Stimulated activated CD4-positive, alpha-beta T cell treated with anti-CD3 and anti-CD28 coated beads, TNF-alpha, amount 100 ng/mL, for 48 hours (primary cell): ENCODE measurements at places on chromosomes 12 and 14.

DNA sequence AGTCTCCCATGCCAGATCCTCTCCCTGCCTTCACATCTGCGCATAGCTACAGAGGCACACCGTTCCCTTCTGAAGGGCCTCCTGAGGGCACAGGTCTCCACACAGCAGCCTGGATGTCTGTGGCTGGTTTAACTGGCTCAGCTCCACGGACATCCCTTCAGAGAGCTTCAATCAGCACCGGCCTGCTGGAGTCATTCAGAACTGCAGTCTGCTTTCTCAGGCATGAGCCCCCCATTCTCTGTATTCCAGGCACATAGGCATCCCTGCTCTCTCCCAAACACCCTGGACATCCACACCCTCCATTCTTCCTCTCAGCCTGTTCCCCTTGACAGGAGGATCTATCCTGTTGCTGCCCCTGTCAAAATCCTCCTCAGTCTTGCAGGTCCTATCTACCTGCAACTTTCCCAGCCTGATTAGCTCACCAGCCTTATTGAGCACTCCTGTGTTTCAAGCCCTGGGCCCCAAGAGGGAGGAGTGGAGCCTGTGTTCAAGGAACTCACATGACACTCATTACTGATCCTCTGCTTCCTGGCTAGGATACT lies 2.9 kb upstream of the DHRS2 start:
- no peak for DNase-seq

DNA sequence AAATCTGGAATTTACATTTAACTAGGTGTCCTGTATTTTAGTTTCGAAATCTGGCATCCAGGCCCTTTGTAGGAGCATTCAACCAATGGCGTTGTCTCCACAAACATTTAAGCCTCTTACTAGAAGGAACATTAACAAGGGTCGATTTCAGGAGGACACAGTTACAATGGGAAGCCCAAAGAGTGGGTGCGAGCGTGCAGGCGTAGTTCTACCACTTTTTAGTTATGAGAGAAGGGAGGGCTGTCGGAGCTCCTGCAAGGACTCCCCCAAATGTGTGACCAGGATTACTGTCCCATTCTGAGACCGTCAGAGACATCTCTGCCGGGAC lies 365 bp upstream of the ABHD4 start:
- no peak for DNase-seq

GRCh38 chr12:69042970-69043369 lies 110.0 kb upstream of the CPM start:
- DNase-seq: no peak

DNA sequence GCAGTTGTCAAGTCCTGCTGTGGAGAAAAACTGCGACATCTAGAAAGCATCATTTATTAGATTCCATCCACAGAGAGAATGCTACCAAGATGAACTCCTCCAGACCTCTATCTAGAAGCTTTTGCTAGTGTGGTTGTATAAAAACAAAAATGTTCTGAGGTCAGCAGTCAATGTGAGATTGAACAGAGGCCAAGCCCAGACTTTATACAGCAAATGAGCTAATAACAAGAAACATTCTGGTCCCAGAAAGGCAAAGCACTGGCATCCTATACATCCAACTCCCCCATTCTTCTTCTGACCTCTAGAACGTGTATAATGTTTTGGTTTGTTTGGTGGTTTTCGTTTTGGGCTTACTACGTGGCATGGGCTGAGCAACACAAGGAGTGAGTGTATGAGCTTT lies 26.7 kb upstream of the RIN3 start:
- no peak for DNase-seq

DNA sequence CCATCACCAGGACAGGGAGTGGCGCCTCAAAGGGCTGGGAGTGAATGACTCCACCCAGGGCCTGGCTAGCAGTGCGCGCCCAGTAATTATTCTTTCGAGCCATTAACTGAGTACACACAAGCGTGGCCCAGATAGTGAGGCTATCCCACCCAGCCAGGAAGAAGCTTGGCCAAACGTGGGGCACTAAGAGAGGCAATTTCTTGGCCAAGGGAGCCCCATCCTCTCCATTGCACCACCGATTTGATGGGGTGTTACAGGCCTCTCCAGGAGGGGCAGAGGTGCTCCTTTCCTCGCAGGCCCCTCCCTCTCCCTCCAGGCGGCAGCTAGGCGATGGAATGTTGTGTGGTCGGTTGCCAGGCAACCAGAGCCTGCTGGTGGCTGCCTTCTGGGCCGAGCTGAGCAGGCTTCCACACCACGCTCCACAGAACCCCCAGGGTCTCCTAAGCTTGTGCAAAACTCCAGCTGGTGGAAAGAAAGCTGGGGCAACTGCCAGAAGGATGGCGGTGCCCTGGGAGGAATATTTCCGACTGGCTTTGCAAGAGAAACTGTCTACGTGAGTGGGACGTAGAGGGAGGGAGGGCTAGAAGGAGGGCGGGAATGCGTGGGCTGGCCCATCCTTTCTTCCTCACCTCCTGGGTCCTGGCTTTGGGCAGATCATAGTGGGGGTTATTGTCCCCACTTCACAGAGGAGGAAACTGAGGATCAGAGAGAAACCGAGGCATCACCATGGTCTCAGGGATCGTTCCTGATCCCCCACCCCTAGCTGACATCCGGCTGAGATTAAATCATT lies at the start of gene CFAP73:
Gene CFAP73, plus strand, starts transcription at position 364 of the 790 bp plus-strand sequence. Its CDS starts 134 bp downstream, at position 498.
- DNase-seq: no peak

DNA sequence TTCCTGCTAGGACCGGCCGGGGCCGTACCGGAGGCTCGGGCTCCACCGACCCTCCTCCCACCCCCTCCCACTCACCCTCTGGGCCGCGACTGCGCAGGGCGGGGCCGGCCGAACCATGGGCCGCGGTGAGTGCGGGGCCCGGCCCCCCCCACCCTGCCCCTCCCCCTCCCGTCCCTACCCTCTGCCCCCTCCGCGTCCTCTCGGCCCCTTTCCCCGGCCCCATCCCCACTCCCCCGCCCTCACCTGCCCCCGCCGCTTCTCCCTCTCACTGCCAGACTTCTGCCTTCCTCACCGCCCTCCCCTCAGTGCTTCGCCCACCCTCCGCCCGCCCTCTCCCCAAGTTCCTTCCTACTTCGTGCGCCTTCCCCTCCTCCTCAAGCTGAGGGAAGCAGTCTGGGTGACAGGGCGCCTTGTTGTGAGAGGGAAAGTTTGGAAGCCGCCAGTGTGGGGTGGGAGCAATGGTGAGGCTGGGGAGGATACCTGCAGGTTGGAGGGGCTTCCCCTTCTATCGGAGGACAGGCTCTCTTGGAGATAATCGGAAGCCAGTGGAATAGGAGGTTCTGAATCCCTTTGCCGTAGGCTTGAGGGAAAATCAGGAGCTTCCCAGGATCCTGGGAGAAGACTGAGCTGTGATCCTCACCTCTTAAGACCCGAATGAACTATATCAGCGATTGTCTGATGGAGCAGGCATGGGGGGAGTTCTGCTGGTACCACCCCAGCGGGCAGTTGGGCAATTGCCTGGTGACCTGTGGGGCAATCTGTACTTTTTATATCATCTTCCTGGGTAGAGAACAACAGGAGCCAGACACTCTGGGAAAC lies 472 bp downstream of the MBD6 start:
- DNase-seq: no peak

DNA sequence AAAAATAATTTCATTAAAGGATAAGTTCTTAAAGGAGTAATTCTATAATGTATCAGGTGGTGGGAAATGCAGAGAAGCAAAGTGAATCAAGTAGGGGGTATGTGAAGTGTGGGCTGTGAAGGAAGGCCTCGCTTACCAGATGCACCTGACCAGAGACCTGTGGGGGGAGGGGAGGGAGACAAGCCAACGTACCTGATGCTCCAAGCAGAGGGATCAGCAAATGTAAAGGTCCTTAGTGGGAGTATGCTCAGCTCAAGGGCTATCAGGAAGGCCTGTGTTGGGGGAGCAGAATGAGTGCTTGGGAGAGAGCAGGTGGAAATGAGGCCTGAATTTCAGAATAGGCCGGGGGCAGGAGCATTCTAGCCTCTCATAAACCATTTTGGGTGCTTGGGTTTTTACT lies 57.1 kb downstream of the ANO4 start:
- DNase-seq: no peak

DNA sequence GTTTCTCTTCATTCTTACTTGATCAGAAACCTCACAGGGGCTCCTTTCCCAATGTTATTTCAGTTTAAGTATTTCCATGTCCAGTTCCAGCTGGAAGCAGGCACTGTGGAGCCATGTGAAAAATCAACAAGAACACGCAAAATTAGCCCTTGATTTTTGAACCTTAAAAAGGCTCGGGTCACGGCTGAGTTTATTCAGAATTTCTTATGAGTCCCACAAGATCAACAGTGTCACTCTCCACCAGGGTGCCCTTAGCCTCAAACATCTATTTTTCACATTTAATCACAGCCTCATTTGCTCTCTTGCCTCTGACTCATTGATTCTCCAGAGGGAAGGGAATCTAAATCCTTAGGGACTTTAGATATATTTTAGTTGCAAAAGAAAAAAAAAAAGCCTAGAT lies 157.7 kb upstream of the AVPR1A start:
- DNase-seq: no peak

- DNase-seq: no peak
Observed at GRCh38 chr14:72521968-72522741, 371.7 kb downstream of the DPF3 start.

DNA sequence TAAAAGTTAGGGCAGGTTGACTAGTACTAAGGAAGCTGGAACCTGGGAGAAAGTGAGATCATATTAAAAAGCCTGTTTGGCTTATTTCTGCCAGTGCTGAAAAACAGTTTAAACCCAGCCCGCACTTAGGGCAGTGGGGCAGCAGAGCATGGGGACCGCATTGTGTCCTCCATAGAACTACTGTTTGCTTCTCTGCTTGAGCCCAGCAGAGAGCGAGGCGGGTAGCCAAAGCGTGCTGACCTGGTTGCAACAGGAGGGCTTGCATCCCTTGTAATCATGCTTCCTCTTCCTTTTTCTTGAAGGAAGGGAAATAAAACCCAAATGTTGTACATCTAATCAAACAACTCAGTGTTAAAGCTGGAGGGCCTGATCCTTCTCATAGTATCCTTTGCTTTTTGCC lies 82.5 kb upstream of the HOXC13 start:
- no peak for DNase-seq

GRCh38 chr12:88552610-88553079 lies 27.6 kb downstream of the KITLG start:
- DNase-seq: no peak

GRCh38 chr12:44875954-44876543 lies at the start of gene NELL2:
TSS of gene NELL2 (minus strand) at chr12:44876315. CDS start at chr12:44875869, 446 bp downstream.
- DNase-seq: peak; percentile 47

DNA sequence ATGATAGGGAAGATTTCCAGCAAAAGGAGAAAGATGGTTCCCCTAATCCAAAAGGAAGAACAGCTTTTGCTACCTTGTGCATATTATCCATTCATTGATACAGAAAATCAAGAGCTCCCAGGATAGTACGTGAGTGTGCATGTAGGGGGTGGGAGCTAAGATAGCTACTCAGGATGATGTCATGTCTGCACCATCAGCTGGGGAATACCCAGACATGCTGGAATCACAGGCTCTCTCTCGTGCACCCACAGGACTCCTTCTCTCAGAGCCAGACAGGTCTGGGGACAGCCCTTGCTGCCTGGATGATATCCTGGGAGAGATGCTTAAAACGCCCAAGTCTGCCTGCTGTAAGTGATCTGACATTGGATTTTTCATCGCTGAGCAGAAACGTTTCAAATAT lies 38.9 kb downstream of the FOXN3 start:
- no peak for DNase-seq

DNA sequence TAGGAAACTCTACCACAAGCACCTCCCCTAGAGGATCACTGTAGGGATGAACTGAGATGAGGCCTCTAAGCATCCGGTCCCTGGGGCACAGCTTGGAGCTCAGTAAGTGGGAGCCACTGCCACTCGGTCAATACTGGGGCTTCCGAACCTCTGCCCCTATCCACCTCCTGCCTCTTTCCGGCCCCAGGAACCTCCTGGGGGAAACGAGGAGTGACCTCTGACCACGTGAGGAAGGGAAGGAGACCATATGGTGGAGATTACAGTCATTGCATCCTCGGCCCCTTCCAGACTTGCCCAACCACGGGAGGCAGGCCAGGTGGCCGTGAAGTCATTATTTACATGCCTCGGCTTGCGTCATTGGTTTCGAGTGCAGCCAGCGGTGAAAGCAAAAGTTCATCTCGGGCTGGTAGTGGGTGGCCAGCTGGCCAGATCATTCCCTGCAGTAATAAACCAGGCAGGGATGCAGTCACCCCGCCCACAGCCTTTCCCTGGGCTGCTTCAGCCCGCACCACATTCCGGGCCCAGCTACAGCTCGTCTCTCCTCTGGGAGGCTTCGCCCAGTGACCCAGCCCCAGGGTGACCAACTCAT lies 65.4 kb downstream of the C14orf132 start:
- DNase-seq: no peak

DNA sequence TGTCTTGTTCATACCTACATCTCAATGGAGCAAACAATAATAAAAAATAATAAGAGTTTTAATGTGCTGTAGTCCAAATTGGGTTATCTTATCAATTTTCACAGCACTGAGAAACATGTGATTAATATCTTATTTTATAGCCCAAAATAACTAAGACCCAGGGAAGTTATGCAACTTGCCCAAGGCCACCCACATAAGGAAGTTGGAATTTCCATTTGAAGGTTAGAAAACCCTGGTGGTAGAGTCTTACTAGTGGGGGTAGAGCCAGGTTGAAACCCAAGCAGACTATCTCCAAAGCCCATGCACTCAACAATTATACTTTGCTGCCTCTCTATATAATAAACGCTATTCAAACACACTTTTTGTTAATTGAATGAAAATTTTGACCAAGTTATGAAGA lies 270.0 kb upstream of the CAND1 start:
- DNase-seq: no peak

DNA sequence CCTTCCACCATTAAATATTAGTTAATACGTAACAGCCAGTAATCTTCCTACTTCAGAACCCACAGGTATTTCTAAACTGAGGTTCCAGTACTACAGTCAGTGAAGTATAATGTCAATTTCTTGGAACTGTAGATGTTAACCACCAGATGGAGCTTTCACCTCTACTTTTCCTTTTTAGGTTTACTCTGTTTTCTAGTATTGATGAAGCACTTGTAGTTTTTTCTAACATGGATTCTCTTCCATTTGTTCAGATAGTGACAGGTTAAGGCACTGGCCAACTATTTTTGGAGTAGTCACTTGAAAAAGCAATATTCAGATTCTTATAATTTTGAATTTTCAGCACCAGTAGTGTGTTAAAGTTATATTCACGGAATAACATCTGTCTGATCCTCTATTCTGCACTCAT lies 4.6 kb upstream of the SEC23A start:
- DNase-seq: no peak

DNA sequence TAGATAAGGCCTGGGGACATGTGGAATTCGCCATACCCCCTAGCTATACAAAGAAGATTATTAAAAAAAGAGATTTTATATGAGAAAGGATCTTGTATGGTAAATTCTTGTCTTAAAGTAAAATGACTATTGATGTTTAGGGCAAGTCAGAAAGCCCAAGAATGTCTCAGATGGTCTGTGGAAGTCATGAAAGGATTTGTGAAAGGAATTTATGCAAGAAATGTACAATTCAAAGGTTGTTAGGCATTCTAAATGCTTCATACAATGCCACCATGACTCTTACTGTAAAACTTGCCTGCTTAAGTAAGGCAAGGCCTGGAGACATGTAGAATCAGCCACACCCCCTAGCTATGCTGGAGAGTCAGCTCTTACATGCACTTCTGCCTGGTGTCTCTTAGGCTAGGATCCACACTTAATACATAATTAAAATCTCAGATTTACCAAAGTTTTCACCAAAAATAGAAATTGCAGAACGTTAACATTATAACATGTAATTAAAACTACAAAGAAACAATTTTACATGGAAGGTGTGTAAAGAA lies 8.9 kb upstream of the ETNK1 start:
- DNase-seq: no peak
